Activated CD4-positive, alpha-beta T cell treated with anti-CD3 and anti-CD28 coated beads, Interleukin-2, amount 10 ng/mL, durations not matched to agents 7 days and 5 days (primary cell): ENCODE measurements at places on chromosomes 4 and X.

GRCh38 chr4:148017801-148018200, 285.9 kb downstream of the ARHGAP10 start:
- H3K27me3 ChIP-seq = no peaks in the 10 kb centered on the region
- no peaks in the 10 kb centered on the region for H3K4me1 ChIP-seq
- H3K27ac ChIP-seq = no peak overlapping the region
- H3K36me3 ChIP-seq = no peaks in the 10 kb centered on the region
- DNase-seq = no peak

DNA sequence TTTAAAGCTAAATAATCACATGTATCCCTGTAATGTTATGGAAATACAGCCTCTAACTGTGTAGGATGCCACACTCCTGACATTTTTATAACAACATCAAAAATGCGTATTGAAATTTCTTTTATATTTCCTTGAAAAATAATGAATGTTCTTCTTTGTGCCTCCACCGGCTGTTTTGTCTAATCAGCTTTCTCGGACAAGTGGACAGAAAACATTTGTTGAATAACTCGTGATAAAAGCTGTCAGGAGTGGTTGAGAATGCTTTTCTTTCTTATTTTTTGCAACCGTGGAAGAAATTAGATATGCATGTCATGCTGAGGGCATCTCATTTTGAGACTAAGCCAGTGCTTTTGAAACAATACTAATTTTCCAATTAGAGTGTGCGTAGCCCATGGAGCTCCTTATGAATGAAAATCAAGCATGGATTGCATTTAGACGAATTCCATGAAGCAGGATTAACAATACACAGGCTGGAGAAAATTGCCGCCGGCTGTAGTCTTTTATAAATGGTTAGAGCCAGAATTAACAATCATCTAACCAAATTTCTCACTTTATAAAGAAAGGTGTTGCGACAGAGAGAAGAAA, 614.5 kb upstream of the LCORL start:
- no peaks in the 10 kb centered on the region for H3K27me3 ChIP-seq
- DNase-seq = no peak
- no peak overlapping the region for H3K27ac ChIP-seq
- H3K4me1 ChIP-seq = no peaks in the 10 kb centered on the region

DNA sequence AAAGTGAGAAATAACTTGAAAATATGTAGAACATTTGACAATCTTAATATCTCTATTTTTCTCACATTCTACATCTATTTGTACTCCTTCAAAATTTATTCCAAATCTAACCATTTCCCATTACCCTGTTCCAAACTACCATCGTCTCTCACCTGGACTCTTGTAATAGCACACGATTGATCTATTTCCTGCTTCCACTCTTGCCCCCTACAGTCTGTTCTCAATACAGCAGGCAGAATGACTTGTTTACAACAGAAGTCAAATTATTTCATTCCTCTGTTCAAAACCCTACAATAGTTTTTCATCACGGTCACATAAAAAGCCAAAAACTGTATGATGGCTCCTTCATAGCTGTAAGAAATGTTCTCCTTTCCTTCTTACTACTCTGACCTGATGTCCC, 21.1 kb upstream of the LUZP4 start:
- H3K4me1 ChIP-seq = no peaks in the 10 kb centered on the region
- no peak overlapping the region for H3K27ac ChIP-seq
- H3K27me3 ChIP-seq = no peaks in the 10 kb centered on the region
- H3K4me3 ChIP-seq = no peak overlapping the region
- DNase-seq = no peak

- DNase-seq = no peak
These were observed 42.3 kb upstream of the RNF128 start for GRCh38 chrX:106684207-106684606.

GRCh38 chr4:140871368-140871767, 115.2 kb upstream of the TBC1D9 start:
- no peaks in the 10 kb centered on the region for H3K4me1 ChIP-seq
- peaks cover 14% of the 10 kb centered on the region for H3K27me3 ChIP-seq
- no peaks in the 10 kb centered on the region for H3K36me3 ChIP-seq
- no peak for DNase-seq
